IMR-90 (cell line): ENCODE measurements at places on chromosomes 7 and 10. TPM values are rescaled to one million over a fixed set of nuclear protein-coding genes. Genes with fewer than 3 reads are reported as not detected.
A peak's percentile ranks its signal among the peaks of the same experiment; 100 is the strongest.

OR2A12 gene
- not detected in 2 replicates for total RNA-seq

PLAC9 gene
- total RNA-seq: 1.6 and 1.9 TPM in 2 replicates

PIK3AP1 gene
- total RNA-seq: under 0.01 and 0.28 TPM in 2 replicates

- DNase-seq: no peak
Measured at GRCh38 chr10:114402871-114403540, 1.3 kb downstream of the AFAP1L2 start.

GRCh38 chr10:3775696-3776551 is 9.1 kb downstream of the KLF6 start:
- peak; percentile 67 for DNase-seq

DNA sequence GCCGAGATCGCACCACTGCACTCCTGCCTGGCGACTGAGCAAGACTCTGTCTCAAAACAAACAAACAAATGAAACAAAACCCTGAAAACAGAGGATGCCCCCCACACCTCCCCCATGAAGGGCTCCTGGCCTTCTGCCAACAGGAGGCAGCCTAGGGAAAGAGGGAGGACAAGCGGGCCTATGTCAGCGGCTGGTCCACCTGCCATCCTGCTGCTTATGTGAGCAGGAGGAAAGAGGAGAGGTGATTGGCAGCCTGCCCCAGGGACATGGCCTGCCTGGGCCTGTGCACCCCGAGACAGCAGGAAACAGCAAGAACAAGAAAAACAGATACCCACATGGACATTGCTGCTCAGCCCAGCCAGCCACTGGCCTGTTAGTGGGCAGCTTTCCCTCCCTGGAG is 9.1 kb upstream of the ZNF316 start:
- DNase-seq: no peak

DNA sequence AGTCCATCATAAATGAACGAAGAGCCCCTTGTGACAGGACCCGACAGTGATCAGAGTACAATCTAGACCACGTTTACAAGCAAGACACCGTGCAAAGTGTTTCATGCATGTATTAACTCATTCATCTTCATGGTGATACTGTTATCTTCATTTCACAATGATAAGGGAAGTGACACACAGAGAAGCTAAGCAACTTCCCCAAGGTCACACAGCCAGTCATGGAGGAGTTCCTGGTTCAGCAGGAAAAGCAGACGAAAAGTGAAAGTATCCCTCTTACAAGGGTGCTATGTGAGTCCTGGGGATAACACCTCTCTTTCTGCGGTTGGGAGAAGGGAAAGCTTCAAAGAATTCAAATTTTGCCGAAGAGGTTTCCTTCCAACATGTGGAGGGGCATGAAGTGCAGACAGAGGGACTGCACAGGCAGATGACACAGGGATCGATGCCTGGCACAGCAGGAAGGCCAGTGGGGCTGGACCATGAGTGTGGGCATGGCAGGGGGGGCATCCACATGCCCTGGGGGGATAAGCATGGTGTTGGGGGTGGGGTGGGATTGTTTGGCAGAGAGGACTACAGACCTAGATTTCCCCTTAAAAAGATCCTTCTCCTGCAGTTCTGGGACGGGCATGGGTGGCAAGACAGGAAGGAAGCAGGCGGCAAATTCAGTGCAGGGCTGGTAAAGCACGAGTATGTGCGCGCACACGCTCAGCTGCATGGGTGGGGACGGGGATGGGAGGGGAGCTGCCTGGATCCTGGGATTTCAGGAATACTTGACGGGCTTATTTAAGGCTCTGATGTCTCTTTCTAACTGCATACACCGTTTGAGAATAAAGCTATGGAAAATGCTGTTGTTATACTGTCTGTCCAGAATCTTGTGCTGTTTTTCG is 33.5 kb upstream of the DDC start:
- no peak for DNase-seq

- no peak for DNase-seq
Measured at GRCh38 chr7:931871-932650, 22.4 kb downstream of the ADAP1 start.

GRCh38 chr10:114822444-114823076 is 980 bp downstream of the FHIP2A start:
- peak; percentile 74 for DNase-seq

GRCh38 chr7:17153536-17153935 is 144.9 kb upstream of the AHR start:
- DNase-seq: peak; percentile 30

DNA sequence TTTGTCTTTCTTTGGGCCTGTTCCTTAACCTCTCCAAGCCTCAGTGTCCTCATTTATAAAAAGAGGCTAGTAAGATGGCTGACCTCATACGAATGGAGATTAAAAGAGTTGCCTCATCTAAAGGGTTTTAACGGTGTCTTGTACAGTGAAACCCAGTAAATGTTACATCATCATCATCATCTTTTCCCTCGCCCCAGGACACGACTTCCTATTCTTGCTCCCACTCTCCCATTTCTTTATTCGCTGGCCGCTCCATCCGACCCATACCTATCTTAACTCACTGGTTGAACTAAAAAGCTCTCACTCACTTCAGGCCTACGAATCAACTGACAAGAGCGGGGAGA is 554 bp downstream of the FRA10AC1 start:
- peak; percentile 55 for DNase-seq

- DNase-seq: peak; percentile 1
Measured at GRCh38 chr7:12291870-12292269, 80.8 kb downstream of the TMEM106B start.
